Small intestine (tissue), 16 donors: ENCODE measurements at places on chromosomes 2 and 18.

DNA sequence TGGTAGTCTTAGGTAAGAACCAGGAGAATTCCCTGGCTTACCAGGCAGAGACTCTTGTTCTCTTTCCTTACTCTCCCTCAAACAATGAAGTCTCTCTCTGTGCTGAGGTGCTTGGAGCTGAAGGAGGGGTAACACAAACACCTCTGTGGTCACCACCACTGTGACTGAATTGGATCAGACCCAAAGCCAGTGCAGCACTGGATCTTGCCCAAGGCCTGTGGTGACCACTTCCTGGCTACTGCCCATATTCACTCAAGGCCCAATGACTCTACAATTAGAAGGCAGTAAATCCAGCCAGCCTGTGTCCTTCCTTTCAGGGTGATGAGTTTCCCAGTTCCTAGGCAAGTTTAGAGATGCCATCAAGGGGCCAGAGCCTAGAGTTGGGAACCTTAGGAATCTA lies 706.8 kb downstream of the SLC4A3 start:
- DNase-seq = no peak

- peak; percentile 61 for DNase-seq
These were observed 15.7 kb downstream of the GPR35 start for GRCh38 chr2:240640939-240641338.

DNA sequence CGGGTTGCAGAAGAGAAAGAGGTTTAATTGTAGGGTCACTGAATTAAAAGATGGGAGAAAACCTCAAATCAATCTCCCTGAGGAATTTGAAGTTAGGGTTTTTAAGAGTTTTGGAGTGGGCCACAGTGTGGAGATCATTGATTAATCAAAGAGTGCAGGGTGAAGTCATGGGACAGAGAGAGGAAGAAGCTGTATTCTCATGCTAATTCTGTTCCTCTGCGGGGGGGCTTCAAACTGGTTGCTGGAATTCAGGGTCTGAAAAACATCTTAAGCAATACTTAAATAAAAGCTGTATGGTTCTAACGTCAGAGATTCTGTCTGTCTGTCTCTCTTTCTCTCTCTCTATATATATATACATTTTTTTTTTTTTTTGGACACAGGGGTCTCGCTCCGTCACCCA lies 169.8 kb upstream of the SPATS2L start:
- no peak for DNase-seq

- DNase-seq = no peak
These were observed 104.4 kb upstream of the STK17B start for GRCh38 chr2:196275646-196276352.

DNA sequence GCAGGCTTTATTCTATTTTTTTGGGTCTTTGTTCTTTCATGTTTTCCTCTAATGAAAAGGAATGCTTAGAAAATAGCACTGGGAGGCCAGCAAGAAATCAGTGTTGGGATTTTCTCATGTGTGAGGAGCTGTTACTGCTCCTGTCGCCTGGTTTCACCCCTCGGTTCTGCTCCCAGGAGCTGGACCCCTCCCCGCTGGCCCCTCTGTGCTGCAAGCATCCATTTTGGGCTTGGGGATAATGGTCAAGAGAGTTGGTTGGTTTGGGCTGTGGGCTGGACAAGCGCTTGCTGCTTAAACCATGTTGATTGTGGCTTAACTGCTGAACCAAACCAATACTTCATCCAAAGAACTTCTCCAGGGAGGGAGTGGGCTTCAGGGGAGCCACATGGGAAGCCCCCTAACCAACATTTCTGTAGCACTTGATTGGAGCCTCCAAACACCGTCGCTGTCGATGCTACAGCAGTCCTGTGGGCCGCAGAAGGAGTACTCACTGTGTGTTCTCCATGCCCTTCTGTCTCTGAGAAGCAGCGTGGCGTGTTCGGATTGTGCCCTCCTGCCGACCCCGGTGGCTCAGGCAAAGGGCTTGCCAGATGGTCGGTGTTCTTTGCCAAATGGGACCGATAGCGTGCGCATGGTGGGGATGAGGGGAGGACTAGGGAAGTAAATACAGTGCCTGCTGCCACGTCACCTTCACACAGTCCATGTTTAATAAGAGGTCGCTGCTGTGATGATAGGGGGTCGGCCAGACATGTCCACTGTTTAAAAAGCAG lies 40.0 kb downstream of the AGAP1 start:
- no peak for DNase-seq

GRCh38 chr2:75894170-75894569 lies 183.5 kb upstream of the GCFC2 start:
- DNase-seq = peak; percentile 9

GRCh38 chr2:230680463-230681170 lies 32.0 kb upstream of the CAB39 start:
- no peak for DNase-seq

DNA sequence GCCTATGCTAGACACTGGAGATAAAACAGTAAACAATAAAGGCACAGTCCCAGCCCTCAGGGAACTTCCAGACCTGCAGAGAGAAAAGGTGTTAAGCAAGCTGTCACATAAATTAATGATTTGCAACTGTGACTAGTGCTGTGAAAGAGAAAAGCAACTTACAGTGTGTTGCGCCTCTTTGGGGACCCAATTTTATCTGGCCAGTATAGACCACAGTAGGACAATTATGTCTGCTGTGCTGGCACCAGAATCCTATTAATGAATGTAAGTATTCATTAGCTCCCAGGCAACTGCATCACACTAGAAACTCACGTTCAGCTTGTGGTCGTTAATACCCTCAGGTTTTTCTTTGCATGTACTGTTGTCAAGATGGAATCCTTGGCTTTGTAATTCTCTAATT lies 55.3 kb upstream of the CHST9 start:
- no peak for DNase-seq

DNA sequence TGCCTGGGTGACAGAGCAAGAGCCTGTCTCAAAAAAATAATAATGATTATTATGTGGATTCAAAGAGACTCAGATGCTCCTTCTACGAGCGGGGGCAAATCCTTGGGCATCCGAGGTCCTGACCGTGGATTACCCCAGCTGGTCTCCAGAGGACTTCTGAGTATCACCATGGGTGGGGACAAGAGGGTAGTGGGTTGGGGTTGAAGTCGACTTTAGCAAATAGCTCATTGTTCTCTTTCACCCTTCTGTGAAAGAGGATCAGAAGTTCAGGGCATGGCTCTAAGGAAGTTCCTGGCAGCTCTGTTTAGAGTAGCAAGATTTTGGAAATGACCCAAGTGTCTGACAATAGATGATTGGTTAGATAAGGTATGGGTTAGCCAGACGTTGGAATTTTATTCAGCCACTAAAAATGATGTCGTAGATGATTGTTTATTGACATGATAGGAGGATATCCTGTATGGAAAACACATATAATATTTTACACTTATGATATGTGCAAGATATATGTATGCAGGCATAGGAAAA lies 59.0 kb upstream of the SPRED2 start:
- no peak for DNase-seq

- DNase-seq = no peak
These were observed 9.7 kb downstream of the E2F6 start for GRCh38 chr2:11456251-11456650.

DNA sequence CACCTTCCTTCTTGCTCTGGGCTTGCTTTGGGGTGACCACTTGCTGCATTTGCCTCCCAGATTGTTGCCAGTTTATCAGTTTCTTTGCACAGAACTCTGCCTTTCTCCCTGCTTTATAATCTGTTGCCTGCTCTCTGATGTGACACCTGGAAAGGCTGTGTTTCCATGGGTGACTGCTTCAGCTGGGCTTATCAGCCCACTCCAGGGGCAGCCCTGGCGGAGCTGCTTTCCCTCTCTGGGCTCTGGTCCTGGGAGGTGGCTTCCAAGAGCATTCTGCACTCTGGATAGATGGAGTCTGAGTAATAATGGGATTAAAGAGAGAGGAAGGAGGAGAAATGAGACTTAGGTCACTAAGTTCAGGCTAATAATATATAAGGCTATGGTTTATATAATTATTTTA lies 352.7 kb downstream of the TSN start:
- DNase-seq = no peak

- DNase-seq = no peak
These were observed 178.6 kb downstream of the MYT1L start for GRCh38 chr2:2152451-2152850.

DNA sequence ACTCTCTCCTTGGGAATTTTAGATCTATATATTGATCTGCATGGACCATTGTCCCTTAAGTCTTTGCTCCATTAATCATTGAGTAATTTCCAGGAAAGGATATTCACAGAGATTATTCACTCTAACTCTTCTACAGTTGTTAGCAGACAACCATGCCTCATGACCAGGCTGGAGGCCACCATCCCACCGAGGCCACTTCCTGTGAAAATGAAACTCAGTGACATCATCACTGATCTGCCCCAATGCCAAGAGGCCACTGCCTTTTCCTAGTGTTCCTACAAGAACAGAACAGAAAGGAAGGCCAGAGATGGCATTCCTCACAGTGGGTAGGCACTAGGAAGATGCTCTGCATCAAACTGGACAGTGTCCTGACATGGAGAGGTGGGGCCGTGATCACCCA lies 161.3 kb downstream of the DTNA start:
- no peak for DNase-seq

- DNase-seq = no peak
These were observed 8.7 kb upstream of the AAK1 start for GRCh38 chr2:69652206-69652605.

DNA sequence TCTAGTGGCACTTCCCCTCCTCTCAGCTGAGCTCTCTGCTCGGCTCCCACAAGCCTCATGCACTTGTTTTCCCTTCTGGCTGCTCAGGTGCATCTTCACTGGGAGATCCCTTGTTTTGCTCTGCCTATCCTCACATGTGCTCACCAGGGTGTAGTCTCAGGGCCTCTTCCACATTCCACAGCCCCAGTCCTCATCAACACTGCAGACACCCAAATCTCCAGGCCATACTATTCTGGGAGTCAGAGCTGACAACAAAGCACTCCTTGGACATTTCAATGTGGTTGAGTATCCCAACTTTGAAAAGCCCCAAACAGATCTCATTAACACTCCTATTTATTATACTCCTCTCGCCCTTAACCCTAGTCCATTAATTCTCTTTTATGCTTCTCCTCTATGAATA lies 71.3 kb downstream of the CCDC93 start:
- DNase-seq = no peak

DNA sequence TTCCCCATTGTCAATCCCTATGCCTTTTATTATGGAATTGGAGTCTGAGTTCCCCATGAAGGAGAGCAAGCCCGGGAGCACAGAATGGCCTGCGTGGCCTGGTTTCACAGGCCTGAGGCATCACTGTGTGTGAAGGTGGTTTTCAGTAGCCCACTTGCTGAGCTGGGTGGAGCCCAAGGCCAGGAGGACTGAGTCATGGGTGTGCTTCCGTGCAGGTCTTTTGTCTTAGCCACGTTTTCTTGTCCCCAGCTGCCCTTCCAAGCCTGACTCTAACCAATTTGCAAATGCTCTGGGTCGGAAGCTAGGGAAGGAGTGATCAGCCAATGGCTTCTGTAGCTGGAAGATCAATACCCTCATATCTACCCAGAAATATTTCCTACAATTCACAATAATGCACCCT lies 119.2 kb downstream of the MAPK4 start:
- no peak for DNase-seq

GRCh38 chr2:33247365-33247764 lies 229.1 kb upstream of the RASGRP3 start:
- DNase-seq = no peak

- no peak for DNase-seq
These were observed 70.1 kb downstream of the BCL11A start for GRCh38 chr2:60483401-60483800.

DNA sequence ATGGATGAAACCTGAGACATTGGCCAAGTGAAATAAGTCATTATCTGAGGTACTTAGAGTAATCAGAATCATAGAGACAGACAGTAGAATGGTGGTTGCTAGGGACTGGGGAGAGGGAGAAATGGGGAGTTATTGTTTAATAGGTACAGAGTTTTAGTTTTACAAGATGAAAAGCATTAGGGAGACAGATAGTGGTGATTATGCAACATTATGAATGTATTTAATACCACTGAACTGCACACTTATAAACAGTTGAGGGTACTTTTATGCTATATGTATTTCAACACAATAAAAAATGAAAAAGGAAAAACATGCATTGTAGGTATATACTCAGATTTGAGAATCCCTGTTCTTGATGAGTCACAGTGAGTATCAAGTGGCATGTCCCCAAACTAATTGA lies 59.7 kb downstream of the EPC2 start:
- DNase-seq = no peak

DNA sequence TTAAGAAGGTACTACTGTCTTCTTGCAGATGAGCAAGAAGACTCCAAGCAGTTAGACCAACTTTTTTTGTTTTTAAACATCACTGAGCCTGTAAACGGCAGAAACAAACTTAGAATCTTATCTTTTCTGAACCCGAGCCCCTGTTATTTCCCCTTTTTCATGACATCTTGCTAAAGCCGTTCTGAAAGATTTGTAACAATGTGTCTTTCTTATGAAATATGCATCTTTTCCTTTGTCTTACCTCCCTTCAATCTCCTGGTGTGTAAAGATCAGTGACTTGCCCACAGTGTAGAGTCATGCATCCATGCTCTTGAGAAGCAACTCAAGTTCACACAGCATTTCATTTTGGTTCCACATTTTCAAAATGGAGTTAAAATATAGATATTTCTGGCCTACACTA lies 288.8 kb upstream of the CELF4 start:
- DNase-seq = no peak

DNA sequence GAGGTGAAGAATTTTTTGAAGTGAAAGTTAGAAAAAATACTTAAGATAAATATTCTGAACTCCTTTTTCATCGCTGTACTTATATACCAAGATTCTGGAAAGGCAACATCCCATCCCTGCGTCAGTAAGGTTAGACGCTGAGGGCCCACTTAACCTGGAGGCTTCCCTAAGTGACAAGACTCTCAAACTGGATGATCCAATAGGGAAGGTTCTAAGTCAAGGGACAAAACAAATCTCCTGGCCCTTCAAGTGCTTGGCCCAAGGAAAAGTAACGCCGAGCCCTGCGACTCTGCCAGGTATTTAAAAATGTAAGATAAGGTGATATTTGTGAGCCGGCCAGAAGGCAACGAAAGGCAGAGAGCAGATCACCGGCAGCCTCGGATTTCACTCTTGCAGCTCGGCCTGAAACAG lies 1.3 kb downstream of the STK39 start:
- DNase-seq = no peak

GRCh38 chr2:204225671-204226073 lies 289.1 kb downstream of the ICOS start:
- no peak for DNase-seq

GRCh38 chr18:58105206-58105887 lies 61.3 kb downstream of the NEDD4L start:
- no peak for DNase-seq
